ENCODE measurements at places on chromosomes 2 and 18.

DNA sequence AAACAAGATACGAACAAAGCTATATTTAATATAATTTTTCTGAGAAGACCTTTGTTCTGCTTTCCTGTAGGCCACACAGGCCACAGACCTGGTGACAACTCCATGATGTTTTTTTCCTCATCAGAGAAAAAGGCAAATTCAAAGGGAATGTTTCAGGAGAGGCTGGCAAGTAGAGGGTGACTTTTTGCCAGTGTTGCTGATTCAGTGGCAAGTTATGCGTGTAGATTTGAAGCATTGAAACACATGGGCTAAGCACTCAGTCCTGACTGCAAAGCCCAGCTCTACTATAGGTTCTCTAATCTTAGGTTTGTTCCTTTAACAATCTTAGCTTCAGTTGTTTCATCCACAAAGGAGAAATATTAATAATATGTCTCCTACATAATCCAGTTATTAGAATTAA is 499.8 kb downstream of the SUCLG1 start:
- DNase-seq: no peak

- DNase-seq: no peak
Observed at GRCh38 chr2:189467160-189467559, 25.9 kb downstream of the WDR75 start.

DNA sequence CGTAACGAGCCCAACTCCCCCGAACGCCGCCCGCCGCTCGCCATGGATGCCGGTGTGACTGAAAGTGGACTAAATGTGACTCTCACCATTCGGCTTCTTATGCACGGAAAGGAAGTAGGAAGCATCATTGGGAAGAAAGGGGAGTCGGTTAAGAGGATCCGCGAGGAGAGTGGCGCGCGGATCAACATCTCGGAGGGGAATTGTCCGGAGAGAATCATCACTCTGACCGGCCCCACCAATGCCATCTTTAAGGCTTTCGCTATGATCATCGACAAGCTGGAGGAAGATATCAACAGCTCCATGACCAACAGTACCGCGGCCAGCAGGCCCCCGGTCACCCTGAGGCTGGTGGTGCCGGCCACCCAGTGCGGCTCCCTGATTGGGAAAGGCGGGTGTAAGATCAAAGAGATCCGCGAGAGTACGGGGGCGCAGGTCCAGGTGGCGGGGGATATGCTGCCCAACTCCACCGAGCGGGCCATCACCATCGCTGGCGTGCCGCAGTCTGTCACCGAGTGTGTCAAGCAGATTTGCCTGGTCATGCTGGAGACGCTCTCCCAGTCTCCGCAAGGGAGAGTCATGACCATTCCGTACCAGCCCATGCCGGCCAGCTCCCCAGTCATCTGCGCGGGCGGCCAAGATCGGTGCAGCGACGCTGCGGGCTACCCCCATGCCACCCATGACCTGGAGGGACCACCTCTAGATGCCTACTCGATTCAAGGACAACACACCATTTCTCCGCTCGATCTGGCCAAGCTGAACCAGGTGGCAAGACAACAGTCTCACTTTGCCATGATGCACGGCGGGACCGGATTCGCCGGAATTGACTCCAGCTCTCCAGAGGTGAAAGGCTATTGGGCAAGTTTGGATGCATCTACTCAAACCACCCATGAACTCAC is 673 bp downstream of the PCBP1 start:
- peak; percentile 68 for DNase-seq

DNA sequence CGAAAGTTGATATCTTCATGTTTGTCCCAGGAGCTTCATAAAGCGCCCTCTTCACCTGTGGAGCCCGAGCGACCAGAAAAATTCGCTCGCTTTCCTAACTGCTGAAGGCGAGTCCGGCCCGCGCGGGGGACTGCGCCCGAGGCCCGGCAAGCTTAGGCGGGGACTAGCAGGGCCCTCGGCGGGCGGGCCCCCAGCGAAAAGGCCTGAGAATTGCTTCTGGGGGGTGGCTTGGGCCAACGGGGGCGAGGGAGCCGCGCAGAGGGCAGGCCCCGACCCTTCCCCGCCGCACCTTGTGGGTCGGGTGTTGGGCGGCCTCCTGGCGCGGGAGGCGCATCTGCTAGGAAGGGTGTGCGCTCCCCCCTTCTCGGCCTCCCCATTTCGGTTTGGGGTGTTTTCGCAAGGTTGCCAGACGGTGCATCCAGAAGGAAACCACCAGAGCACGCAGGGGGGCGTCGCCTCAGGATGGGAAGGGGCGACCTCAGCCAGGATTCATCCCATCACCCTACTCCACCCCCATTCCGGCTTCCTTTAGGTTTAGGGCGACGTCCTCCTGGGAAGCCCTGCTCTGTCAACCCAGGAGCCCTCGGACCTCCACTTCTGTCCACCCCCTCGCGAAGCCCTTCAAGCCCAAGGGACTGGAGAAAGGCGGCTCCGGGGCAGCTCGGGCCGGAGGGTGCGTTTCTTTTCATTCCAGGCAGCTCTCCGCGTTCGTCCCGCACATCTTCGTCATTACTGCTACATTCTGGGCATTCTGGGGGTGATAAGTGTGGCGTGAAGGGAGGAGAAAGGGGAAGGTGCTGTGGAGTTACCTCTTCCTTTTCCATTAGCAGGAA is 9.1 kb downstream of the SP9 start:
- no peak for DNase-seq

DNA sequence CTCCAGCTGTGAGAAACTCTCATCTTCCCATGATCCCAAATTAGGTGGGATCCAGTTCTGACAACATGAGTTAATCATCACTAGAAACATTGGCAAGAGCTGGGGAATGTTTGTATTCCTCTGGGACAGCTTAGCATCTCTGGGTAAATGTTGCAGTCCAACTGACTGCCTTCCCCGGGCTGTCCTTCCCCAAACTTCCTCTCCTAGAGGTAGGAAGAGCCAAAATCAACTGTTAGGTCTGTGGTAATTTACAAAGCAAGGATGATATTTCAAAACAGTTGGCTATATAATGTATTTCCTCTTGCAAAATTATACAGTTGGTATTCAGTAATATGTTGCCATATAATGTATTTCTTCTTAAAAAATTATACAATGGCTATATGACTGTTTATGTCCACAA is 148.5 kb downstream of the MGAT5 start:
- DNase-seq: no peak

GRCh38 chr2:234502919-234503285 is 6.0 kb upstream of the ARL4C start:
- no peak for DNase-seq

DNA sequence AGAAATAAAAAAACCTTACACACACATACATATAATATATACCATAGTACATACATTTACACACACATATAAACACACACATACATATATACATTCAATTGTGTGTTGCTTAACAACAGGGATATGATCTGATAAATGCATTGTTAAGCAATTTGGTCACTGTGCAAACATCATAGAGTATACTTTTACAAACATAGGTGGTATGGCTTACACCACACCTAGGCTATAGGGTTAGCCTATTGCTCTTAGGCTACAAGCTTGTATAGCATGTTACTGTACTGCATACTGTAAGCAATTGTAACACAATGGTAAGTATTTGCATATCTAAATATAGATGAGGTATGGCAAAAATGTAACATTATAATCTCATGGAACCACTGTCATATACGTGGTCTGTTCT is 156.8 kb upstream of the ERBB4 start:
- DNase-seq: no peak

- no peak for DNase-seq
Observed at GRCh38 chr2:149657401-149658040, 69.9 kb upstream of the MMADHC start.

- DNase-seq: no peak
Observed at GRCh38 chr2:62857139-62857931, 151.8 kb downstream of the EHBP1 start.

DNA sequence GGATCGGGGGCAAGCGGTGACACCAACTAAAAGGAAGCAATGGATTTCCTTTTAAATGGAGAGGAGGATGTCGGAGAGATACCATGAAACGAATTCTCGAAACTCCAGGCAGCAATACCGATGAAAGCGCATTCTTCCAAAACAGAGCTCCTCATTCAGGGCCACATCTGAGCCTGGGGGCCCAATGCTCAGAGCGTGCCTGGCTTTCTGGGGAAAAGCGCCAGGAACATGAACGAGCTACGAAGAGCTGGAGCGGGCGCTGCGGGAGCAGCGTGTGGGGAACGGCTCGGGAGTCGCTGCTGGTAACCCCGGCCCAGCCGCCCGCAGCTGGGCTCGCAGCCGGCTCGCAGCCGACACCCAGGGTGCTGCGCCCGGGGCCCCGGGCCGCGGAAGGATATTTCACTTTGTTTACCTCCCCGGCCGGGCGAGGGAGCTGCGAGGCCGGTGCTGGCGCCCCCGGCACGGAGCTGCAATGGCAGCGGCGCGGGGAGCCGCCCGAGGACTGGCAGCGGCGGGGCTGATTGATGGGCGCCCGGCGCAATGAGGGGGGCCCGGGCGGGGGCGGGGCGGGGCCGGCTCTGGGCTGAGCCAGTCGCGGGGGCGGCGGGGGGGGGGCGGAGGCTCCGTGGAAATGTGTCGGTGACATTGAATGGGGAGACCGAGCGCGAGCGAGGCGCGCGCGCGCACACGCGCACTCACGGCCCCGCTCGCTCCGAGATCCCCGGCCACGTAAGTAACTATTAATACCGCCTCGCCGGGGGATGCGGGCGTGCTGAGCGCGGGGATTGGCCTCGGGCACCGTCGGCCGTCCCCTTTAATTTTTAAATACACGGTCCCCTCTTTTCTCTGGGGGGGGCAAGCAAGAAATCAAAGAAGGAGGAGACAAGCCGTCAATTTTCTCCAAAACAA is at the start of gene TRIB2:
Gene TRIB2, plus strand, starts transcription at position 655 of the 909 bp plus-strand sequence. CDS start 1,372 bp downstream, outside the sequence.
- DNase-seq: peak; percentile 86

- peak; percentile 7 for DNase-seq
Observed at GRCh38 chr2:149768320-149768799, 180.8 kb upstream of the MMADHC start.

DNA sequence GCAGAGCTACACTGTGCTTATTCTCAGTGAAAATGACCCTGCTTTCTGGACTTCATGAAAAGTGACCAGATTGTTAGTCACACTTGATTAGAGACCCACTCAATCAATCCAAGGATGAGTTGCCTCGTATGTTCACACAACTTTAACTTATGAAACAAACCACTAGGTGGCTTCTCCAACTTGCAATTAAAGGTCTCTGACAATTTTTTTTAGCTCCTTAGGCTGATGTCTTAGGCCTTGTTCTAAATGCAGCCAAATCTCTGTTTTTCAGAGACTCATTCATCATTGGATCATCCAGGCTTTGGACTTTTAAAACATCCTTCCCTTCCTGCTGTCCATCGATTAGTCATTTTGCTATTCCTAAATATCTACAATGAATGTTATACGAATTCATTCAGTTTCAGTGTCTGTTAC is 63.4 kb downstream of the MREG start:
- no peak for DNase-seq

DNA sequence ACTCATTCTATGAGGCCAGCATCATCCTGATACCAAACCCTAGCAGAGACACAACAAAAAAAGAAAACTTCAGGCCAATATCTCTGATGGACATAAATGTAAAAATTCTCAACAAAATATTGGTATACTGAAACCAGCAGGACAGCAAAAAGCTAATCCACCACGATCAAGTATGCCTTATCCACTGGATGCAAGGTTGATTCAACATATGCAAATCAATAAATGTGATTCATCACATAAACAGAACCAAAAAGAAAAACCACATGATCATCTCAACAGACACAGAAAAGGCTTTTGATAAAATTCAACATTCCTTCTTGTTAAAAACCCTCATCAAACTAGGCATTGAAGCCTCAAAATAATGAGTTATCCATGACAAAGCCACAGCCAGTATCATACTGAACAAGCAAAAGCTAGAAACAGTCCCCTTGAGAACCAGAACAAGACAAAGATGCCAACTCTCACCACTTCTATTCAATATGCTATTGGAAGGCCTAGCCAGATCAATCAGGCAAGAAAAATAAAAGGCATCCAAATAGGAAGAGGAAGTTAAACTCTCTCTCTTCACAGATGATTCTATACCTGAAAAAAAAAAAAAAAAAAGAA is 45.3 kb downstream of the RTTN start:
- no peak for DNase-seq

DNA sequence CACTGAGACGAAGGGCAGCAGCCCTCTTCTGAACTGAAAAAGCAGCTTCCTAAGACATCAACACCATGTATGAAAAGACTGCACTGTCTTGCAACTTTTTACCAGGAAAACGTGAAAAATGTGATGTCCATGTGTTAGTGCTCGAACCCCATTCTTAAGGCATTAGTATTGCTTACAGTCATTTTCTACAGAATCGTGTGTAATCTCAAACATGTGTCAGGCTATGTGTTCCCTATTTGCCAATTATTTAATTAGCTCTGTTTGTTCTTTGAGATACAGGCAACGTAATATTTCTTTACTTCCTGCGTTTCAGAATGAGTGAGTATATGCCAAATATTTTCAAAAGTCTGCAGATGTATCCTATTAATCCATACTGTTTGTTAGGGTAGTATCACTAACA is 307.7 kb upstream of the CCDC68 start:
- no peak for DNase-seq

GRCh38 chr2:217370391-217370790 is 510.5 kb upstream of the TNP1 start:
- no peak for DNase-seq

- no peak for DNase-seq
Observed at GRCh38 chr2:217759991-217760390, 242.8 kb downstream of the TNS1 start.

DNA sequence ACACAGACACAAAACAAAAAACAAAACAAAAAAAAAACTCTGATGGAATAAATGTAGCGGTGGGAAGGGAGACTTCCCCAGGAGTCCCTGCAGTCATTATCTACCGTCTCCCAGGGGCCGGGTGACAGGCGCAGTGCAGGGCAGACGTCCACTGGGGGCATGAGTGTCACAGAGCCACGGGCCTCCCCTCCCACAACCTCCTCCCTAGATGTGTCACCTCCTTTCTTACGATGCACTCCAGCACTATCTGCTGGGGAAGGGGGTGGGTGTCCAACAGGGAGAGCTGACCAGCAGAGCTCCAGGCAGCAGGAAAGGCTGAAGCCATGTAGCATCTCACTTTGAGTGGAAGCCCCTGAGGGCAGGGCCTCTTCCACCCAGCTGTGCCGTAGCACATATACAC is 84.5 kb downstream of the LONRF2 start:
- DNase-seq: no peak

GRCh38 chr2:78602862-78603261 is 422.6 kb upstream of the REG3G start:
- DNase-seq: no peak

GRCh38 chr18:23194997-23195957 is 60.0 kb downstream of the CABLES1 start:
- no peak for DNase-seq

- no peak for DNase-seq
Observed at GRCh38 chr2:196354186-196354585, 182.8 kb upstream of the STK17B start.

DNA sequence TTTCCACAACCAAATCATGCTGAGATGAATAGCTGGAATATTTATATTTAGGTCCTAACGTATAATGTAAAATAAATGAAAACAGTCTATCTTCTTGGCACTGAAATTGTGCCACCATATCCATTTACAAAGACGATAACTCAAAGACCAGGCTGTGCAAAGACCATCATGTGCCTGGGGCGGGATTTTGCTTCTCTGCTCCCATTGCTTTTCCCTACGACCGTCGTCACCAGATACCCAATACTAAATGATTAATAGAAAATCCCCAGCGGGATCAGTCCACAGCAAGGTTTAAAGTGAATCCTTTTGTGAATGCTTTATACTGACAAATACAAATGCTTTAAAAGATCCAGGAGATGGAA is 194.3 kb upstream of the ARL4C start:
- DNase-seq: no peak
